Dermis blood vessel endothelial cell (primary cell): ENCODE measurements at places on chromosomes 1 and 21. TPM values are rescaled to one million over a fixed set of nuclear protein-coding genes. Genes with fewer than 3 reads are reported as not detected.

RYR2 gene
- total RNA-seq, result under 0.01 and 0.09 TPM in 2 replicates

PBX1 gene
- total RNA-seq, result 8.9 and 12.4 TPM in 2 replicates

GPATCH2 gene
- total RNA-seq, result 14.9 and 20.1 TPM in 2 replicates

HENMT1 gene
- total RNA-seq, result 1.5 and 2.7 TPM in 2 replicates

GPR161 gene
- 18.4 and 19.6 TPM in 2 replicates for total RNA-seq

ZNF124 gene
- total RNA-seq, result 60.8 and 93.4 TPM in 2 replicates

KCNK2 gene
- total RNA-seq, result under 0.01 TPM in 1 of 2 replicates, not detected in the other

KRTAP7-1 gene
- total RNA-seq, result not detected in 2 replicates

EXTL1 gene
- not detected in 2 replicates for total RNA-seq

ZNF683 gene
- not detected in 2 replicates for total RNA-seq

DDX20 gene
- total RNA-seq, result 25.6 and 28.1 TPM in 2 replicates

AKR7A3 gene
- 0.14 and 0.34 TPM in 2 replicates for total RNA-seq

C2CD4D gene
- total RNA-seq, result 0.09 TPM in 1 of 2 replicates, not detected in the other

SLC5A9 gene
- 0.05 TPM in 1 of 2 replicates, not detected in the other for total RNA-seq

CNIH3 gene
- total RNA-seq, result 1.1 and 1.4 TPM in 2 replicates

GJA4 gene
- total RNA-seq, result 54.3 and 61.8 TPM in 2 replicates

DNASE2B gene
- total RNA-seq, result not detected in 2 replicates

CD1E gene
- not detected in 2 replicates for total RNA-seq

FLG2 gene
- total RNA-seq, result not detected in 2 replicates

RBM11 gene
- not detected in 2 replicates for total RNA-seq

HHIPL2 gene
- total RNA-seq, result not detected in 2 replicates

CYB561D1 gene
- 6.5 and 7.5 TPM in 2 replicates for total RNA-seq

RGS8 gene
- total RNA-seq, result not detected in 2 replicates

ATAD3C gene
- total RNA-seq, result 0.17 and 1.5 TPM in 2 replicates

HSD3B1 gene
- not detected in 2 replicates for total RNA-seq

FNBP1L gene
- total RNA-seq, result 82.4 and 93.0 TPM in 2 replicates
